ENCODE measurements at places on chromosomes 12 and 14.

GRCh38 chr14:96002498-96002884 is 36.7 kb upstream of the C14orf132 start:
- DNase-seq, result no peak

DNA sequence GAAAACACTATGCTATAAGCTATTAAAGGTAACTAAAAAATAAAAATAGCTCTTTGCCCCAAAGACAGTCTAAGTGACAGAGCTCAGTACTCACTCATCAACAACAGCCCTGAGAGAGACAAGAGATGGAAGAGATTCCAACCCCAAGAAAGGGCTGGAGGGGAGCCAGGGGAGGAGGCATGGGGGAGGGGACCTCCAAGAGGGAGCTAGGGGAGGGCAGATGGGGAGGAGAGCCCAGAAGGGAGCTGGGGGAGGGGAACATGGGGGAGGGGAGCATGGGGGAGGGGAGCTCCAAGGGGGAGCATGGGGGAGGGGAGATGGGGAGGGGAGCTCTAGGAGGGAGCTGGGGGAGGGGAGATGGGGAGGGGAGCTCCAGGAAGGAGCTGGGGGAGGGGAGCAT is 7.7 kb downstream of the SSH1 start:
- DNase-seq, result no peak

DNA sequence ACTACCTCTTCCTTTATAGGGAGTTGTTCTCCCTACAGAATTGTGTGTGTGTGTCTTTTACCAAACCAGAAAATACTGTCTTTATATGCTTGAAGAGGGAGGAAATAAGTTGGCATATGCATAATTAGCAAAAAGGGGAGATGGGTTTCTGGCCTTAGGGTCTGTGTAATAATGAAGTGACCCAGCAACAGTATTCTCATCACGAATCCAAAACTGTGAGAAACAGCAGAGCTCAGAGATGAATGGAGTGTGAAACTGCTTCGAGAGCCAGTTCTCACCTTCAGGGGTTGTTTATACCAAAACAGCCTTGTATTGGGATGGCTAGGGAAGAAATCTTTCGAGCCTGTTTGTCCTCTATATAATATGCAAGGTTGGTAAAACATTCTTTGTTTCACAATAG is 227.5 kb downstream of the MON2 start:
- DNase-seq, result no peak

DNA sequence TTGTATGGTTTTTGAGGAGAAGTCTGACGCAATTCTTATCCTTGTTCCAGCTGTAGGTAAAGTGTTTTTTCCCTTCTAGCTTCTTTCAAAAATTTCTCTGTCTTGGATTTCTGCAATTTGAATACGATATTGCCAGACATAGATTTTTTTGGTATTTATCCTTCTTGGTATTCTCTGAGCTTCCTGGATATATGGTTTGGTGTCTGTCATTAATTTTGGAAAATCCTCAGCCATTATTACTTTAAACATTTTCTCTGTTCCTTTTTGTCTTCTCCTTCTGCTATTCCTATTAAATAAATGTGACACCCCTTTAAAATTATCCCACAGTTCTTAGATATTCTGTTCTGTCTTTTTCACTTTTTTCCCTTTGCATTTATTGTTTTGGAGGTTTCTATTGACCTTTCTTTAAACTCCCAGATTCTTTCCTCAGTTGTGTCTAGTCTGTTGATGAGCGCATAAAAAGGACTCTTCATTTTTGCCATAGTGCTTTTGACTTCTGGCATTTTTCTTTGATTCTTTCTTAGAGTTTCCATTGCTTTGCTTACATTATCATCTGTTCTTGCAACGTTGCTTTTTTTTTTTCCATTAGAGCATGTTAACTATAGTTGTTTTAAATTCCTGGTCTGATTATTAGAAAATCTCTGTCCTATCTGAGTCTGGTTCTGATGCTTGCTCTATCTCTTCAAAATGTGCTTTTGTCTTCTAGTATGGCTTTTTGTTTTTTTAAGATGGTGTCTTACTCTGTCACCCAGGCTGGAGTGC is 129.1 kb downstream of the MSRB3 start:
- DNase-seq, result no peak

DNA sequence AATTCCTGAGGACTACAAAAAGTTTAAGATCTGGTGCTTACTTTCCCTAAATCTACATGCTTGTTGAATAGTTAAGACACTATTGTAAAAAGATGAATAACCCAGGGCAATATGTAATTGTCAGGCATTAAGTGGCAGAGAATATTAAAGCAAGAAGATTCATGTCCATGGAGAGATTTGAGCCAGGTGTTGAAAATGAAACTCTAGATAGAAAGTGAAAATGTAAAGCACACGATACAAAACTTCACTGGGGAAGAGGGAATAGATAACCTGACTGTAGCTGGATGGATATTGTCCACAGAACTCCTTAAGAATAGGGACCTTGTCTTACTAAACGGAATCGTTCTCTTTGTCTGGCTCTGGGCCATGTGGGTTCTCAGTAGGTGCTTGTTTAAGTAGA is 5.0 kb downstream of the CAND1 start:
- DNase-seq, result no peak

- DNase-seq, result no peak
These were observed 11.0 kb upstream of the CREBL2 start for GRCh38 chr12:12600659-12601058.

Measured in CD8-positive, alpha-beta memory T cell (primary cell).